CD4-positive, alpha-beta T cell treated with Interleukin-10 for 1 hour (primary cell): ENCODE measurements at places on chromosomes 7 and 10.

DNA sequence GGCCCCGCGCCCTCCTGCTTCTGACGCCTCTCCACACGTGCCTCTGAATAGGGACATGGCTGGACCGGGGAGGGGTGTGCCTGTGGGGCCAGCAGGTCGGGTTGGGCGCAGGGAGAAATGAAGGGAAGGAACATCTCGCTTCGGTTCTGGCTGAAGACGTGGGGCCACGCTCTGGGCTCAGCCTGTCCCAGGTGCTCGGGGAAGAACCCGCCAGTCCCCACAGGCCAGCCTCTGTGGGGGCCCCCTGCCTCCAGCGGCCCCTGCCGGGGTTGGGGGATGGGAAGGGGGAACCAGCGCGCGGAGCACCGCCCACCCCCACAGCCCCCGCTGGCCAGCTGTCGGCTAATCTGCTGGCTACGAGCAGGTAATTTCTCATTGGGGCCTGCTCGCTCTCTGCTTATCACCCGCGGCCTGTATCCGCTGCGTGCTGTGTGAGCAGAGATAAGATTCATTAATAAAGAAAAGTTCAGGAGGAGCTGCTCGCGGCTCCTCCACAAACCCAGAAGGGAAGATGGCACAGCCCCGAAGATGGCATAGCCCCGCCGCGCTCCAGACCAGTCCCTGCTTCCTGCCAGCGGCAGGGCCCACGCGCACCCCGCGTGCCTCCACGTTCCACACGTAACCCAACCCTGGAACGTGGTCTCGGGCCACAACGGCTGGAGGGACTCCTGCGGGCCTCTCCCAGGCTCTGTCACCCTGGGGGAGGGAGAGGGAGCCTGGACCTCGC is 186.2 kb downstream of the ELFN1 start:
- no peak for DNase-seq

DNA sequence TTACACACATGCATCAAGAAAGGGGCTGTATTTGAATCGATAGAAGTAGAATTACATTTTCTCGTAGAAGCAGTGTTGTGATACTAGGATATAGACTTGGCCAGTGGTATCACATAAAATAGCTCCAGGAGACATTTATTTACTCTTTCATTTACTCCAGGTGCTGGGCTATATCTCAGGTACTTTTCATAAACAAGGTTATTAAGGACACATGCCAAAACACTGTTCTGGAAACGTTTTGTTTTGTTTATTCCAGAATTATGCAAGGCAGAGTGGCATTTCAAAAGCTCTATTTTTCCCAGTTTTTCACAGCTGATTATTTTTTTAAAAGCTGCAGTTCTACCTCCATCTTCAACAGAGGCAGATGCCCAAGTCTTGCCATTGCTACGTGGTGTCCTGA is 37.8 kb upstream of the SEC61G start:
- DNase-seq = no peak

DNA sequence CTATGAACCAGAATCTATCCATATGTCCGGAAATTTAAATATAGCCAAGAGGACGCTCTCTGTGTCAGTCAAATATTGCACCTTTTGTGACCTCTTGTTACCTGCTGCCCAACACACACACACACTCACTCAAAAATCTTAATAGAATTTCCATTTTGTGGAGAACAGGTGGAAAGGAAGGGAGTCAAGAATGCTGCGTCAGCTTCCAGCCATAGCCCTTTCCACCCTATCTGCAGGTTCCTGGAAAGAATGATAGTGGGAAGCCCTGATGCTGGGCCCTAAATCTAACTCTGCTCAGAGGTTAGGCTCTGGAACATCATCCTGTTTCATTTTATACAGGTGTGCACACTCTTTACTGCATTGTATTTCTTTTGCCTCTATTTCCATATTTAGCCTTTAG is 9.6 kb upstream of the GPNMB start:
- no peak for DNase-seq

- no peak for DNase-seq
Observed at GRCh38 chr10:19518632-19519031, 297.6 kb upstream of the PLXDC2 start.

- DNase-seq = no peak
Observed at GRCh38 chr10:123841560-123841959, 50.0 kb downstream of the CPXM2 start.

GRCh38 chr7:20778063-20778721 is 8.5 kb downstream of the SP8 start:
- DNase-seq = no peak

GRCh38 chr7:932651-932975 is 21.9 kb downstream of the ADAP1 start:
- no peak for DNase-seq
